ENCODE measurements at places on chromosomes 5 and 9. TPM values are rescaled to one million over a fixed set of nuclear protein-coding genes. Genes with fewer than 3 reads are reported as not detected.
A peak's percentile ranks its signal among the peaks of the same experiment; 100 is the strongest.

CDC25C gene
- 2.3 TPM for total RNA-seq

DNA sequence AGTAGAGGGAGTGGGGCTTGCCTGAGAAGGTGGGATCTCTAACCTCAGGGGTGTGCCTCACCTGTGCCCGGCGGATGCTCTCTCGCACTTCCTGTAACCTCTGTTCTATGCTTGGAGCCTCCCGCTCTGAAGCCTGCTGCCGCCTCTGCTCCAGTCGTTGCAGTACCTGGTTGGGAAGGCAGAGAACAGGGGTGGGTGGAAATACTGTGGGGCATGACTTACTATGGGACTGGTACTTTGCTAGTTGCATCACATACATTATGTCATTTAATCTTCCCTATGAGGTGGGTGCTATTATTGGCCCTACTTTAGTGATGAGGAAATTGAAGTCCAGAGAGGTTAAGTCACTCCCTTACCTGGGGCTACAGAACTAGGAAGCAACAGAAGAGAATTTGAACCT lies 5.2 kb downstream of the FCHSD1 start:
- DNase-seq: no peak

- DNase-seq: no peak
Measured at GRCh38 chr9:95457769-95458168, 59.0 kb downstream of the PTCH1 start.

HTR4 gene
- 0.16 TPM for total RNA-seq

GRCh38 chr5:97142521-97143254 lies at the start of gene LIX1:
TSS of gene LIX1 (minus strand) at chr5:97142611. CDS start at chr5:97142576, 35 bp downstream.
- peak; percentile 25 for DNase-seq

DNA sequence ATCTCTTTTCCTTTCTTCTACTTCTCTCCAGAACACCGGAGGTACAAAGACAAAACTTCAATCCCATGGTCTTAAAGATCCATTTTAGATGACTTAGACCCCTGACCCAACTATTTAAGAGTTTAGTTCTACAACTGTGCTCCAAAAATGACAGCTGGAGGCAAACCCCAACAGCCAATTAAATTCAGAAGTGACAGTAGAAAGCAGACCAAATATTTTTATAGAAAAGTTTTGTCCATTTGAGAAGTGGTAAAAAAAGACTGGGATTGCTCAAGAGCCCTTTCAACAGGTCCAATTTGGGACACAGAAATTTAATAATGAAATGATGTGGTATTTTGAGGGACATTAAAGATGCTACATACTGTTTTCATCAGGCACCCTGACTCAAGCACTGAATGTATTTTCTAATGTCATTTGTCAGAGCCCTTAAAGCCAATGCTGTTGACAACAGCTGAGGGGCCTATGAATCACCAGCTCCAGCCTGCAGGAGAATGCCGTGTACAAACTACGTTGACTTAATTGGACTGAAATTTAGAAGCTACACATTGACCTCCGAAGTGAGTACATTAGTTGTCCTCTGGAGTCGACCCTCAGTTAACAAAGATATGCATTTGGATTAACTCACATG lies 147.5 kb upstream of the PIK3R1 start:
- DNase-seq: no peak

DNA sequence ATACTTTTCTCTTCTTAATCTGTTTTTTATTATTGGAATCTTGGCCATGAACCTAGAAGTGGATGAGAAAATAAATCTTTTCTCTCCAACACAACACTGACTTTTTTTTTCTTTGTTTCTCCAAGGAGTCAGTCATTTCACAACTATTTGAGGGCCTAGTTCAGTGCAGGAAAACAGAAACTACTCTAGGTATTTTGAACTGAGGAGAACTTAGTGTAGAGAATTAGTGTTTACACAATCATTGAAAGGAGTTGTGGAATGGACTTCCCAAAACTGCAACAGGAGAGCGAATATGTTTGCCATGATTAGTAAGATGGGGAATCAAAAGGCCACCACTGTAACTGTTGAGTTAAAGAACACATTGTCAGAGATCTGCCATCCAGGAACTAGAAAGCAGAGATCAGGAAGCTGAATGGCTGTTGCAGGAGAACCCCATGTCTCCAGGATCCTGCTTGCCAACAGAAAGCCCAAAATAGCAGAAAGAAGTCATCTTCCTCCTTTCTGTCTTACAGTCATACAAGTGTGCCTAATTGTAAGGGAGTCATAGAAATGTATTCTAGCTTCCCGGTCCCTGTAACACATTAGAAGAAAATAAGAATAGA lies 20.3 kb upstream of the PCDH1 start:
- DNase-seq: no peak

Data from occipital lobe (tissue), 3 donors.